ENCODE measurements at places on chromosomes 11 and 22.
A peak's percentile ranks its signal among the peaks of the same experiment; 100 is the strongest.

DNA sequence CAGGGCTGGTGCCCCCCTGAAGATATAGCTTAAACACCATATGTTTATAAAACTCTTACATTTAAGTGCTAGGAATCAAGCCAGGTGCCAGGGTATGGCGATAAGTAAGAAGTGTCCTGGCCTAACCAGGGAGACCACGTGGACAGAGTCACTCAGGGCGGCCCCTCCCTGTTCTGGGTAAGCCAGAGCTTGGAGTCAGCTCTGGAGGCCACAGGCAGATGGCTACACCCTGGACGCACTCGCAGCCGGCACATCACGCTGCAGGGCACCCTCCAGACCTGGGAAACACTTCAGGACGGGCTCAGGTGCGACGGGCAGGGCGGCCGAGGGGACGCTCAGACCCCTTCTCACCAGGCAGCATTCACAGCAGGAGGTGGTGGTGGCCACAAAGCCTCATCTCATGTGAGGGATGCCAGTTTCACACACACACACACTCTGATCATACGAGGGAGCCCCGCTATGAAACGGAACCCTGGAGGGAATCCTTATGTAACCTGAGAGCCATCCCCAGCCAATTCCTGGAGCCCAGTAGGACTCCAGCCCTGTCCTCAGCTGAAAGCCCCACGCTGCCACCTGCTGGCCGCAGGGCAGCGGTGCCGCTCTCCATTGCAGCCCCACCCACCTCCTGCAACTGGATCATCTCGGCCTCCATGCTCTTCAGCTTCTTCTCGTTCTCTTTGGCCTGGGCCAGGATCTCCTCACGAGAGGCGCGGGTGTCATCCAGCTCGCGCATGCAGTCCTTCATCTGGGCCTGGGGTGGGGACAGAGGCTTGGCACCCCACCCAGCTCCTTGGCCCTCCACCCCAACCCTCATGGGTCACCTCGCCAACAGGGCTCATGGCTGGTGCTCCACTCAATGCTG, 33.4 kb downstream of the APOL1 start:
- peak; percentile 16 for DNase-seq

DNA sequence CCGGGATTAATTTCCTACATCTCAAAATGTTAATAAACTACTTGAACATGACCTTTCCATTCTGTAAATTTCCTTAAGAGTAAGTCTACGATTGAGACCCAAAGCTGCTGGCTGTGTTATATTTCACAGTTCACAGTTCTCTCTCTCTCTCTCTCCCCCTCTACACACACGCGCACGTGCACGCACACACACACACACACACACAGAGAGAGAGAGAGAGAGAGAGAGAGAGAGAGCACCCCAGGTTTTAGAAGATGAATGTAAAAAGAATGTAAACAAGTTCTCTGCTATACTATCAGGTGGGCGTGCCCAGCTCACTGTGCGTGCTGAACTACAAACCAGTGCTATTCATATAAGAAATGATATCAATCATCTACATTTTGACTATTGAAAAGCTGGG, 3.3 kb downstream of the BDNF start:
- DNase-seq = no peak

GRCh38 chr22:20979243-20979809, 2.8 kb upstream of the LZTR1 start:
- no peak for DNase-seq

GRCh38 chr22:49230194-49230577, 597.5 kb downstream of the BRD1 start:
- no peak for DNase-seq

GRCh38 chr11:114076921-114077331, 17.4 kb downstream of the ZBTB16 start:
- no peak for DNase-seq

- DNase-seq = no peak
These were observed 10.6 kb downstream of the LRRC75B start for GRCh38 chr22:24582056-24582814.

GRCh38 chr11:1153951-1154493, 3.7 kb upstream of the MUC5AC start:
- DNase-seq = peak; percentile 71

DNA sequence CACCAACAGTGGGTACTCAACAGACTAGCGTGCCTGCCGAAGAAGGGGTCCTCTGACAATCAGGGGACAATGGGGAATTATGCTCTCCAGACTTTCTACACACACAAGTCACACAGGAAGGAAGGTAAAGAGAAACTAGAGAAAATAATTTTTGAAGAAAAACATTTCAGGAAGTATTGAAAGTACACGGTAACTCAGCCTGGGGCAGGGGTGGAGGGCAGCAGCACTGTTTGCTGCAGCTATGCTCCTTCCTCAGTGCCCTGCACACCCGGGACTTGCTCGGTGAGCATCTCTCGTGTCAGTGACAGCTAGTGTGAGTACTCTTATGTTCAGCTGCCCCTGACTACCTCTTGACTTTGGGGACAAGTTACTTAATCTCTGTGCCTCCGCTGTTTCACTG, 18.0 kb upstream of the APOA1 start:
- no peak for DNase-seq

DNA sequence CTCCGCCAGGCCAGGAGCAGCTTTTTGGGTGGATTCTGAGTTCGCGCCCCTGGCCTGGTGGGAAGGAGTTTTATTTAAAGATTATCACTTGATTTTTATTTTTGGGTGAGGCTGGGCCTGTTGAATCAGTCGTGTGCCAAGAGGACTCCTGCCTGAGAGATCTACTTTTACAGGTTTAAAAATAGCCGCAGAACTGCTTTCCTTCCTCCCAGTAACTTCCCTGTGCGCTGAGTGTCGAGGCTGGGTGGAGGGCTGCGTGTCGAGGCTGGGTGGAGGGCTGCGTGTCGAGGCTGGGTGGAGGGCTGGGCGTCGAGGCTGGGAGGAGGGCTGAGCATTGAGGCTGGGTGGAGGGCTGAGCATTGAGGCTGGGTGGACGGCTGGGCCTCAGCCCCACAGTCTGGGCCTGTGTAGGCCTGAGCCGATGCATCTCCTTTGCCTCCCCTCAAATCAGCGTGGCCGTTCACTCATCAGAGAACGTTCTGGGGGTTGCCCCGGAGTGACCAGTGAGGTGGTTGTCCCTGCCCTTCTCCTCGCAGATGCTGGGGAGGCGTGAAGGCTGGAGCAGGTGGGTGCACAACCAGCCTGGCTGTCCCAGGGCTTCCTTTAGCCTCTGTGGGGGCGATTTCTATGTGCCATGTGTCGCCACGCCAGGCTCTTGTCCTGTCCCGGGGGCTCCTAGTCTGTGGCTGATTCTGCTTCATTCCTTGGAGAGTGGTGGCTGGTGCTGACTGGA, 30.1 kb downstream of the GRAMD4 start:
- DNase-seq = no peak

DNA sequence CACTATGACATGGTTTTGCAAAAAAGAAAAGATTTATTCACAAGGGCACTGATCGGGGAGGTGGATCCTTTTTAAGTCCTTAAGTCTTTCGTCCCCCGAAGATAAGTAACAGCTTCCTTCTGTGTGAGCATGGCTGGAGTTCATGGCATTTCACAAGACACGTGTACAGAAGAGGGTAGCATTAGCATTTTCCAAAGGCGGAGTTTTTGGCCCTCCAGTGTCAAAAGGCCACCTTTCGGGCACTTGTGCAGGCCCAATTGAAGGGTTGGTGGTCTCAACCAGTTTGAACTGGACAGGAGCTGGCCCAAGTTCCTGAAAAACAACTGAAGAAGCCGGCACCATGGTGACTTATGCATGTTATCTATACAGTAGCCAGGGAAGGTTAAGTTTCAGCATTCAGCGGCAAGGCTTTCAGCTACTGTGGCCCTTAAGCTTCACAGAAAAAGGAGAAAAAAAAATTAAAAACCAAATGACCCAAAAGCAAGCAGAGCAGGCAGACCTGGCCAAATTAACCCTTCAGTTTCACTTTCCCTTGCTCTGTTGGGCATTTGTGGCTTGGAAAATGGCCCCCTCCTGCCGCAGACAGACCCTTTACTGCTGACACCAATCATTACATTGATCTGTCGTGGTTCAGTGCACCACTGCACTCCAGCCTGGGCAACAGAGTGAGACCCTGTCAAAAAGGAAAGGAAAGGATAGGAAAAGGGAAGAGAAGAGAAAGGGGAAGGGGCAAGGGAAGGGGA, 18.7 kb downstream of the ZNF74 start:
- no peak for DNase-seq

GRCh38 chr22:27795696-27796517, 5.6 kb downstream of the MN1 start:
- DNase-seq = no peak

DNA sequence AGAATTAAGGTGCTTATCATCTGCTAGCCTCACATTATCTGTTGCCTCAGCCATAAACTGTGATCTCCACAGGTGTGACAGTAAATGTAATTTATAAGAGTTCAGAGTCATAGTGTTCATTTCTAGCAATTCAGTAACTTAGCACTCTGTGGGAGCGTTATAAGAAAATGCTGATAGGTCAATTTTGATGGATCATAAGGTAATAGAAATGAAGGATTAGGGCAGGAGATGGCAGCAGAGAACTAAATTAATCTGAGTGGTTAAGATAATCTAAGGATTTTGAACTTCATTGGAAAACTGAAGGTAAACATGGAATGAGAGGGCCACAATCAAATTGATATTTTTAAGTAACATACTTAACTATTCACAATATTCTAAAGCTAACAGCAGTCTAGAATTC, 26.5 kb upstream of the SLC22A9 start:
- DNase-seq = no peak

- no peak for DNase-seq
These were observed 104.2 kb downstream of the SCN3B start for GRCh38 chr11:123549926-123550917.

All from BJ (cell line).